ENCODE measurements at places on chromosomes 2 and 18.

- DNase-seq = no peak
Measured at GRCh38 chr2:20682167-20682920, 15.4 kb downstream of the GDF7 start.

- DNase-seq = peak; percentile 12
Measured at GRCh38 chr2:239298116-239298804, 102.6 kb downstream of the HDAC4 start.

- DNase-seq = no peak
Measured at GRCh38 chr2:242052421-242052820, 182.9 kb downstream of the RTP5 start.

DNA sequence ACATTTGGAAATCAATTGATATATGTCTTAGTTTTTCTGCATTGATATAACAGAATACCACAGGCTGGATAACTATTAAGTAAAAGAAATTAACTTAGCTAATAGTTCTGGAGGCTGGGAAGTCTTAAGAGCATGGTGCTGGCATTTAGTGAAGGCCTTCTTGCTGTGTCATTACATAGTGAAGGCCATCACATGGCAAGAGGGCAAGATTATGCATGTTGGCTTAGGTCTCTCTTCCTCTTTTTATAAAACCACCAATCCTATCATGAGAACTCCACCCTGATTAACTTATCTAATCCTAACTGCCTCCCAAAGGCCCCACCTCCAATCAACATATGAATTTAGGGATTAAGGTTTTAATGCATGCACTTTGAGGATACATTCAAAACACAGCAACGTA, 225.5 kb upstream of the VRK2 start:
- DNase-seq = no peak

DNA sequence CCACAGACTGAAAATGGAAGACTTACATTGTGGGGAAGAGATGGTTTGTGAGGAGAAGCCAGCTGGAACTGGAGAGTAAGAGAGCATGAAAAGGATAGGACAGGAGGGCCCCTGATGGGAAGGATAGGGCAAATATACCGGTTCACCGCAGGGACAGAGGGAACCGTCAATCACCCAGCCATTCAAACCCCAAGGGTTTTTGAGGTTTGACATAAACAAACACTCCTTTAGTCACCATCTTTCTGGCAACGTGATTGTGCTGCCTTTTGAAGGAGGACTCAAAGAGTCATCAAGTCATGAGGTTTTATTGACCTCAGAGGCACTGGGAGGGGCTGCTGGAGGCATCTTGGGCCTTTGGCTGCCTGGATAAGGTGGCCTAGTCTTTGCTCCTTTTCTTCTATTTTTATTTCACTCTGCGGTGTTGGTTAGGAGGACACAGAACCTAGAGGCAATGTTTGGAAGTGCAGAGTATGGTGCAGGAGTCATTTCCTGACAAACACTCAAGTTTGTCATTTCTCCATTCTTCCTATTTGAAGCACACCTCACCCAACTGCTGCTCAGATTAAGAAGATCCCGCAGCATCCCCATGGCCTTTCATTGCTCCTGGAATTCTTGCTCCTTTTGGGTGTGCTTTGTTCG, 487.3 kb upstream of the SPRED2 start:
- no peak for DNase-seq

- DNase-seq = no peak
Measured at GRCh38 chr2:62292190-62292589, 96.3 kb downstream of the B3GNT2 start.

DNA sequence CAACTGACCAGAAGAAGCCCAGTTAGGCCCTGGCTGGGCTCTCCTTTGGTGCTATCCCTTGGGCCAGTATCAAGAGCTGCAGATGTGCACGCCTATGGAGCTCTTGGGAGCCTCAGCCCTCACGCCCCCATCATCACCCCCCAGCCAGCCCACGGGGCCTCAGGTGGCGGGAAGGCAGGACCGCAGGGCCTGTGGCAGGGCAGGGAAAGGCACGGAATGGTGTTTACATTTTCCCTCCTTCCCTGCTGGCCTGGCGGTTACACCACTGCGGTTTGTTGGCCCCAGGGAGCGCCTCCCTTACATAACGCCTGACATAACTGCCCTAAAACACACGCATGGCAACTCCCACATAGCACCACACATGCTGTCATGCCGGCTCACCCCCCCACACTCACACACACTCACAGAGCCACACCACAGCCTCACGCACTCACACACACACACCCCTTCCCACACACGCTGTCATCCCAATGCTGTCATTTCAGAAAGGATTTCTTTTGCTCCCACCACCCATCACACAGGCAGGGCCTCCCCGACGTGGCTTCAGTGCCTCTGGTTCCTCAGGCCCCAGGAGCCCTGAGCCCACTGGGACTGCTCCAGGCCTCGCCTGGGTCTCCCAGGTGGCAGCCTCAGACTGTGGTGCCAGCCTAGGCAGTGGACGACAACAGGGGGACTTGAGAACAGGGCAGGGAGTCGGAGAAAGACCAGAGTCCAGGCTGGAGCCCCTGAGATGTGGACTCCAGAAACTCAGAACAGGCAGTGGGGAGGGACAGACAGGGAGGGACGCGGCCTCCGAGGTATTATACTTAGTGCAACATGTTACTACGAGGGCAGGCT, 15.7 kb downstream of the ZFP36L2 start:
- DNase-seq = no peak

- DNase-seq = no peak
Measured at GRCh38 chr2:152961351-152961750, 242.9 kb downstream of the ARL6IP6 start.

DNA sequence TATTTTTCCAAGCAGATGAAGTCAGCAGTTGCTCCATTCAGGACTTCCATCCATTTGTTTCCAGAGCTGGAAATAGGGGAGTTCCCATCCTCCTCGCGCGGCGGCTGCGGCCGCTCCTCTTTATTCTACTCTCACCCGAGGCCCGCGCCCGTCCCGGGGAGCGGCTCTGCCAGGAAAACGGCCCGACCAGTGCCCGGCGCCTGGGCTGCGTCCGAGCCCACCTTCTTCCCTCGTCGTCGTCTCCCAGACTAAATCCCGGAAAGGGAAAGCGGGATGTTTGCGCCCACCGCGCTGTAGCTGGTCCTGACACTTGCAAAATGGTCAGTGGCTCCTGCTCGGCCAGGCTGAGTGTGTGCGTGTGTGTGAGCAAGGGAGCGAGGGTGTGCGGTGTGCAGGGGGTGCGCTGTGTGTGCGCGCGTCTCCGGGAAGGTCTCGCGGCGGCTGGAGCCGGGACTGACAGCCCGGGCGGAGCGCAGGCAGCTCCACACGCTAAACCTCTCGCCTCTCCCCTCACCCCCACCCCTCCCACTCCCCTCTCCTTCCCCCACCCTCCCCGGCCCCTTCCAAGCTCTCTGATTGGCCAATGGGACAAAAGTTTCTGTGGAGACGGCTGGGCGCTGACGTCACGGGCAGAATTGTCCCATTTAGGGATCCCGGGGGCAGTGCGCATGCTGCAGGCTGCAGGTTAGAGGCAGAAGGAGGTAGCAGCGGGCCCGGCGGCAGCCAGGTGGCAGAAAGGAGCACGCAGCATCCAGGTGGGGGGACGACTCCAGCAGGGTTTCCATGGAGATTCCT, at the start of gene NOL4:
NOL4 (minus strand) TSS at position 491 of the 795 bp plus-strand sequence. CDS start 1,660 bp downstream, outside the sequence.
- no peak for DNase-seq

DNA sequence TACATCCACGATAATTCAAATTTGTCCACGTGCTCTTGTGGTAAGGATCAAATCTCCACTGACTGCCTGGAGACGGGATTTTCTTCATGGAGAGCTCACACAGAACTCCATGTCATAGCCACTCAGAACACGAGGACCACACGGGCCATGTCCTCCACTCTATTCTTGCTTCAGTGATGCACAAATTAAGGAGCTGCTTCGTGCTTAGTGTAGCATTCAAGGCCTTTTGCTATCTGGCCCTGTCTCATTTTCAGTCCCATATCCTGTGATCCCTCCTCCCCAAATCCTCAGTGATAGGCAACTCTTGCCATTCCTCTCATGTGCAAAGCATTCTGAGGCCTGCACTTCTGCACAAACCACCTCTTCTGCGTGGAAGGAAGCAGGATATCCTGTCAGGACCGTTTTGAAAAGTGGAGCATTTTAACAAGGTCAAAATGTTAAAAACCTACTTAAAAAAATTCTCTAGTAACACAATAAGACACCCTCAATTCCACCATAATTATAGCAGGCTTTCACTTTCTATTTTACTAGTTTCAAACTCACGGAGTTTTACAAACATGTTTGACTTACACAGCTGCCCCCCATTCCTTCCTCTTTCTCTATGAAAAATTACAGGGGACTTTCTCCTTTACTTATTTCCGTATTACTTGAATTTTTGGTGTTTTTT, 35.2 kb downstream of the ST3GAL5 start:
- no peak for DNase-seq

GRCh38 chr2:179181002-179181401, 83.6 kb downstream of the SESTD1 start:
- DNase-seq = no peak

DNA sequence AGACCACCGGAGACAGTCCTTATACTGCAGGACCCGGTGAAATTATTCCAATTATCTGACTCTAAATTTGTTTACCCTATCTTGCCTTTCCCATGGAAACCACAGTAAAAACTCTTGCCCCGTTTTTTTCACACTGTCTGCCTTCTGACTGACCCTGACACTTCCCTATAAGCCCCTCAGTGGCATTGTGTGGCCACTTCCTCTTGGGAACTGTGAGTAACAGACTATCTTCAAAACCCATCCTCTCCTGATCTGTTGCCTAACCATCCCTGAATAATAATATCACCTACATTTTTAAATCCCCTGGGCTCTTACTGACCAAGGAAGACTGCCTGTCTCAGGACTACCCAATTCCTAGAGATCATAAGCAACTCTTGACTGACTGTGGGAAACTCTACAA, 42.6 kb upstream of the RNF152 start:
- DNase-seq = no peak

- no peak for DNase-seq
Measured at GRCh38 chr2:99111945-99112344, 29.6 kb upstream of the C2orf15 start.

GRCh38 chr2:181632733-181633401, 24.0 kb downstream of the CERKL start:
- no peak for DNase-seq

DNA sequence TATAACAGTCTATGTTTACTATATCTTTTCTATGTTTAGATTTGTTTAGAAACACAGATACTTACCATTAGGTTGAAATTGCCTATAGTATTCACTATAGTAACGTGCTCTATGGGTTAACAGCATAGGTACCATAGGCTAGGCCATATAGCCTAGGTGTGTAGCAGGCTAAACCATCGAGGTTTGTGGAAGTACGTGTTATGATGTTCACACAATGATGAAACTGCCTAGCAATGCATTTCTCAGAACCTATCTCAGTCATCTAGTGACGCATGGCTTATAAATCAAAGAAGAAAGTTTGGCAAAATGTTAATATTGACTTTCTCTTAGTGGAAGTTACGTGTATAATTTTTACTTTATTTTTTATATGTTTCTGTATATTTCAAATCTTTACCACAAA, 466.2 kb upstream of the NRP2 start:
- DNase-seq = no peak

DNA sequence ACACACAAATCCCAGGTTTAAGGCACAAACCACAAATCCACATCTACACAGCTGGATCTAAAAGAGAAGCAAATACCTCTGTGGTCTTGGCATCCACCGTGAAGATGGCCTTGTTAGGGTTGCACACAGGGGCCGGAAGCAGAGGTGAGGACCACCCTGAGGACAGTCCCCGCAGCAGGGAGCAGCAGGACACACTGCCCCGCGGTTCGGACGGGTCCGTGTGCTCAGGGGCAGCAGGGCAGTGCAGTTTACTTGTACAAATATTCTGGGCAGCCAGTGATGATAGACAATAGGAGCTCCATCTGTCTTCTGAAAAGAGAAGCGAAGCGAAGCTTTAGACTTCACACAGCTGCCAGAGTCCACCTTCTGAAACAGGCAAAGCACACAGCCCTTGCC, 8.8 kb downstream of the PASK start:
- DNase-seq = no peak

GRCh38 chr18:34458410-34458977, 233.8 kb upstream of the NOL4 start:
- DNase-seq = no peak

DNA sequence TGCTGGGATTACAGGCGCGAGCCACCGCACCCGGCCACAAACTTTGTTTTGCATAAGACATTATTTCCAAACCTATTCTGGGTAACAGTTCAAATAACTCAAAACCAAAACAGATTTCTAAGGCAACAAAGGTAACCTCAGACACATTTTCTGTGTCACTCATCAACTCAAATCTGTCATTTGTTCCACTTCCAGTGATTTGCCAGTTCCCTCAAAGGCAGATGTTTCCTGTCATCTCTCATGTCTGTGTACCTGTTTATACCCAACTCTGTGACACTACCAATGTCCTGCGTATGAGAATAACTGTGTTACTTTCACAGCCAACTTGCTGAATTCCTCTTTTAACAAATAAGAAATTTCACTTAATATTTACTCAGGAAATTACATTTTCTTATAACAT, 54.4 kb downstream of the SCN3A start:
- no peak for DNase-seq

DNA sequence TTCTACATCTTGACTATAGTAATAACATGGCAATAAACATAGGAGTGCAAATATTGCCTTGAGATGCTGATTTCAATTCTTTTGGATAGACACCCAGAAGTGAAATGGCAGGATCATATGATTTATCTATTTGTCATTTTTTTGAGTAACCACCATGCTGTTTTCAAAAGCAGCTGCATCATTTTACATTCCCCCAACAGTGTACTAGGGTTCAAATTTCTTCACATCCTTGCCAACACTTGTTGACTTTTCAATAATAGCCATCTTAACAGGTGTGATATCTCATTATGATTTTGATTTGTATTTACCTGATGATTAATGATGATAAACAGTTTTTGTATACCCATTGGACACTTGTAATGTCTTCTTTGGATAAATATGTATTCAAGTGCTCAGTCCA, 90.8 kb downstream of the STRADB start:
- DNase-seq = no peak

DNA sequence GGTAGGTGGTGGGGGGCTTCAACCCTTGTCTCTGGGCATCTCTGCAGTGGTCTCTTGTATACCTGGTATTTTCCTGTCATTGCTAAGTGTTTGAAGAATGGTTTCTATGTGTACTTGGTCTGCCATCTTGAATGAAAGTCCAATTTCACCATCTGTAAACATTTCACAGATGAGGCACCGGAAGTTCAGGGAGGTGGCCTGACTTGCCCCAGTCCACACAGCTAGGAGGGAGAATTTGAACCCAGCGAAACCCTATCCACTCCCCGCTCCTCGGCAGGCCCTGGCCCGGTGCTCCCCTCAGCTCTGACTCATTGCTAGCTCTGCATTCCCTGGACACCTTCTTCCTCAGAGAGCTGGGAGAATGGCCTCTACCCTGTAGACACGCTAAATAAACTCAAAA, 30.5 kb downstream of the ZAP70 start:
- DNase-seq = no peak
